ENCODE measurements at places on chromosomes 5 and 9.

GRCh38 chr5:81425569-81425968, 31.6 kb upstream of the ACOT12 start:
- no peak for DNase-seq

GRCh38 chr5:5795074-5795771, 372.7 kb downstream of the ICE1 start:
- DNase-seq = no peak

DNA sequence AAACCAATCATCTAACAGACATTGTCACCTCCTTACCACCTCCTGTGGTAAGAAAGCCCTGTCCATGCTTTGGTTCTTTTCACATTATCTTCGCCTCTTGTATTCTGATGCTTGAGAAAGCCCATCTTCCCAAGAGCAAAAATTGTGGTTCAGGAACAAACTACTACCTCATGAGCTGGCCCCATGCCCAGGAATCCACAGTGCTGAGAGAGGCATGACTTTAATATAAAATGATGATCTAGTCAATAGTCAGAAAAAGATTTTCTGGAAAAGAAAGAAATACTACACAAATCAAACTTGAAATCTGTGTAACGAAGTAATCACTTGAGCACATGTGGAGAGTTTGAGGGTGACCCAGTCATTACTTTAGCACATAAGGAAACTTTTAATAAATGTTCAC, 94.7 kb downstream of the FGF10 start:
- no peak for DNase-seq

GRCh38 chr5:119470105-119470763, 17.9 kb downstream of the HSD17B4 start:
- no peak for DNase-seq

DNA sequence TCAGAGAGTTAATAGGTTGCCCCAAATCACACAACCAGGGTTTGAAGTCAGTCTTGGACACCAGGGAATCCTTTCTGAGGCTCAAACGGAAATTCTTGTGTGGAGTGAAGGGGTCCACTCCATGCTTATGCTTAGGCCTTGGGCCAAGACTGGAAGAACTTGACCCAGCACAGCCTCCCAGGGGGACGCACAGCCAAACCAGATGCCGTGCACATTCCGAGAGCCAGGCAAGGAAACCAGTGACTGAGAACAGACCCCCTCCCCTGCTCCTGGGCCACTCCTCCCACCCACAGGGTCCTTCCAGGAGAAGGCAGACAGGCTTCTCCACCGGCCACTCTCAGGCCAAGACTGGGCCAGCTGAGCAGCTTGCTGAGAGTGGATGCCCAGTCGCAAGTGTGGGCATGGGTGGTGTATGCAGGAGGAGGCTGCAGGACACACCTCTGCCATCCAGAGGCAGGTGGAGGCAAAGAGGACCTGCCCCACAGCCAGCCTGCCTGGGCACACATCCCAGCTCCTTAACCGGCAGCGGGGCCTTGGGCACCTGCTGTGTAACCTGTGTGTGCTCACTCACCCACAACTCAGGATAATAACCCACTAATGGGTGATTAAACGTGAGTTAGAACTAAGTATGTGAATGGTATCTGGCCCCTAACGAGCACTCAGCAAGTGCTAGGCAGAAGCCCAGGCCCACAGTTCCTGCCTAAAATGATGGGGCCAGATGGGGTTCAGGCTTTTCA, 38.0 kb downstream of the NIPAL4 start:
- DNase-seq = no peak

GRCh38 chr9:75138260-75139040, 50.1 kb downstream of the OSTF1 start:
- DNase-seq = no peak

DNA sequence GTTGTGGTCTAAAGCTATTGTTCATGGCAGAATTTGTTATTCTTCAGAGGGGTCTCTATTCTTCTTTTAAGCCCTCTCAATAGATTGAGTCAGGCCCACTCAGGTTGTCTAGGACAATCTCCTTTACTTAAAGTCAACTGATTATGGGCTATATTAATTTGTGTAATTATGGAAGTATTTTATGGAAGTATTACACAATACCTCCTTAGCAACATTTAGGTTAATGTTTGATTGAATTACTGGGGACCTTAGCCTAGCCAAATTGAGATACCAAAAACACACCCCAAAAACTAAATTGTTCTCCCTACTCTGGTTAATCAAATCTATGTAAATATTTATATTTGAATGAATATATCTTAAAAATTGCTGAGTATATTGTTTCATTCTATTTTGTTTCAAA, 347.1 kb upstream of the GRIN3A start:
- DNase-seq = no peak

DNA sequence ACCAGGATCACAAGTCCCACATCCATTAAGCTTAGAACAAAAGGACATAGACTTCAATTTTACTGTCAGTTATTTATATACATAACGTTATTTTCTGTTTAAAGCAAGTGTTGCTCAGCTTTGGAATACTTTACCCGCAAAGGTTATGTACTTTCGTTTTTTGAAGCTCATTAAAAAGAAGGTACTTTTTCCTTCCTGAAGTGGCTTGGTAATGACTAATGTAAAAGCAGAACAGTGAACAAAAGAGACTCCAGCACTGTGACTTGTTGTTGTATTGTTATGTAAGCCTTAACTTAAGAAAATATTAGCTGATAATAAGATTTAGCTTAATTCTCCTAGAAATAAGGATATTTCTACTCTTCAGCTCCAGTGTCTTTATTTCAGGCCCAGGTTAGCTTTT, 97.3 kb upstream of the SLCO6A1 start:
- DNase-seq = no peak

DNA sequence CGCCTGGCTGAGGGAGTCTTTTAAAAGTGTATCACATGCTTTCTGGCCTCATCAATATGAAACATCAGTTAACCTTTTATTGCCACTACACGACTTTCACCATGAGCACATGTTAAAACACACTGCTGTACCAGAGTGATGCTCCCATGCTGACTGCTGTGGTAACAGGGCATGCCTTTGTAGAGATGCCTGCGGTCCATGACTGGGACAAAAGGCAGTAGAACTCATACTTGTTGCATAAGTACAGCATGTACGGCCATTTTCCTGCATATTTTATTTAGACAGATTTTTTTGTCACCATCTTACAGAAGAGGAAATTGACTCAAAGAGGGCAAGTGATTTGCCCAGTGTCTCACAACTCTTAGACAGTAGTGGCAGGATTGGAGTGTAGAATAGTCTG, 105.7 kb upstream of the ADAMTSL1 start:
- DNase-seq = no peak

DNA sequence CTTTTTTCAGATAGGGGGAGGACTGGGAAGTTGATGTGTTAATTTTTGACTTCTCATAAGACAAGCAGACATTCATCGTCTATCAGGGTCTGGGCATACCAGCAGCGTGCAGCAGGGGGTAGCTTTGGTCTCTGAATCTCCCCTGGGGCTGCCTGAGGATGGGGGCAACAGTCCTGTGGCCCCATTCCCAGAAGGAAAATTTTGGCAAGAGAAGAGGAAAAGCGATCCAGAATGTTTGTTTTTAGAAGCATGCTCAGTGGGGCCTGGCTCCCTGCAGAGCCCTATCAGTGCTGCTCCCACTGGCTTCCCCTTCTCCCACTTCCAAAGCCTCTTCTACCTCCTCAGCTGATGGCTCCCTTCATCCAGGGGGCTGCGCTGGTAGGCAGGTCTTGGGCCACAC, 194.8 kb upstream of the IL12B start:
- DNase-seq = no peak

Data from activated T-cell treated with anti-CD3 and anti-CD28 coated beads, Interleukin-2, amount 50 U/mL, for 1 hour (primary cell).